ENCODE measurements at places on chromosomes 11 and 22.

- DNase-seq, result no peak
Measured at GRCh38 chr11:13237761-13238160, 39.8 kb upstream of the BMAL1 start.

DNA sequence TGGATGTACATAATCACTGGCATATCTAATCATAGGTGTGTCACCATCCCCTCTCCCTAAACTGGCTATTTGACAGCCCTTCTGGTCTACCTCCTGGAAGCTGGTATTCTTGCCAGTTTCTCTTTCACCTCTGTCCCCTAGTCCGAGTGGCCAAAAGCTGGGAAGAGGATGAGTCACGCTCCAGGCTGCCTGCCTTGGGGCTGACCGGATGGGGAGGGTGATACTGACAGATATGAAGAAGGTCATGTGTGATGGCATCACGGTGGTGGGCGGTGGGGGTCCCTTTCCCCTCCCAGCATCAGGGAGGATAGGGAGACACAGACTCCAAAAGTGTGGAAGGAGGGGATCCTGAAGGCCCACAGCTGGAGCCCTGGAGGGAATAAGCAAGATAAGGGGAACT lies 4.8 kb downstream of the OAF start:
- no peak for DNase-seq

GRCh38 chr22:37112084-37112728 lies 2.7 kb upstream of the TMPRSS6 start:
- DNase-seq, result no peak

DNA sequence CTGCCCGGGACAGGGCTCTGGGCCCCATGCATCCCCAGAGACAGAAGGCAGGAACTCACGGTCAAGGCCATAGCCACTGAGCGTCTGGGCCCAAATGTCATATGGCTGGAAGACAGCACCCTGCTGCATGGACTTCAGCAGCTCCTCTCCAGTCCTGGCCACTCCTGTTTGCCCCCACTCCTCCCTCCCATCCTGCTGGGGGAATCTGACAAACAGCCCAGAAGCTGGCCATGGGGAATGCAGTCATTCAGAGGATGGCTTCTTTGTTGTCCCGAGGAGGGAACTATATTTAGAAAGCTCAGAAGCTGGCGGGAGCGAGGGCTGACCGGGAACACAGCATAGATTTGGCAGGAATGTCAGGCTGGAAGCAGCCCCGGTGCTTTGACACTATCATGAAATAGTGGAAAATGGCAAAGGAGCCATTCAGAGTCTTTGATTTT lies 35.0 kb downstream of the DKK3 start:
- DNase-seq, result peak; percentile 50

DNA sequence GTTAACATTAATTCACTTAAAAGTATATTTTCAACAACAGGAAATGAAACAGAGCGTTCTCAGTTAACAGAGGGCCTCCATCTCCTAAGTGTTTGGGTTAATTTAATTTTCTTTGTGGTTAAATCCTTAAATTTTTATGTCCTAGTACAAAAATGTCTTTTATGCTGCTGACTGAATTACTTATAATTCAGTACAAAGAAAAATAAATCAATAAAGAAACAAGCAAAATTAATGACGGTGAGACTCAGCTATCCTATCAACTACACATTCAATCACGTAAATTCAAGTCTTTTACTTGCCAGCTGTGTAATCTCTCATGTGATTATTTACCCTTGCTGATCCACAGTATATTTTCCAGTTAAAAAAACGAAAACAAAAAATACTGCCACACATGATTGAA lies 81.4 kb downstream of the BBOX1 start:
- DNase-seq, result no peak

DNA sequence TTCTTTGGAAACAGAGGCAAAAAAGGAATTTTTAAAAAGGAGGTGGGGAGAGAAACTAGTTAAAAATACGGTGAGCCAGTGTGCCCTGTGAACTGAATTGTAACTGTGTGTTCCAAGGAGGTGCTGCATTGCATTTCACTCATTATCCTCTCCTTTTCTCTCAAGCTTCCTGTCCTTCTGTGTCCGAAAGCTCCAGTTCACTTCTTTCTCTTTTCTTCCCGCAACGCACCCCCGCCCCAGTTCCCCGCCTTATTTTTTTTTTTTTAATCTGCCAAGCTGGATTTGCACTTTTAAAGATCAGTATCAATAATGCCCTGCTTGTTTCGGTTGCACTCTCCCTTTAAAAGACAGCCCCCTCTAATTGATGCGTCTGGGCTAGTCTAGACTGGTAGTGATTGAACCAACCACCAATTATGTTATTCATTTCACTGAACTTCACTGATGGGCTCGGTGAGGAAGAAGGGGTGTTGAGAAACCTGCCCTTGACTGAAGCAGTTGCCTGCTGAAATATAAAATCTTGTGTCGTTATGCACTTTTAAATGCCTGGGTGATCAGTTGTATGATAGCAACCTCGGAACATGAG lies 18.5 kb downstream of the BLID start:
- DNase-seq, result no peak

DNA sequence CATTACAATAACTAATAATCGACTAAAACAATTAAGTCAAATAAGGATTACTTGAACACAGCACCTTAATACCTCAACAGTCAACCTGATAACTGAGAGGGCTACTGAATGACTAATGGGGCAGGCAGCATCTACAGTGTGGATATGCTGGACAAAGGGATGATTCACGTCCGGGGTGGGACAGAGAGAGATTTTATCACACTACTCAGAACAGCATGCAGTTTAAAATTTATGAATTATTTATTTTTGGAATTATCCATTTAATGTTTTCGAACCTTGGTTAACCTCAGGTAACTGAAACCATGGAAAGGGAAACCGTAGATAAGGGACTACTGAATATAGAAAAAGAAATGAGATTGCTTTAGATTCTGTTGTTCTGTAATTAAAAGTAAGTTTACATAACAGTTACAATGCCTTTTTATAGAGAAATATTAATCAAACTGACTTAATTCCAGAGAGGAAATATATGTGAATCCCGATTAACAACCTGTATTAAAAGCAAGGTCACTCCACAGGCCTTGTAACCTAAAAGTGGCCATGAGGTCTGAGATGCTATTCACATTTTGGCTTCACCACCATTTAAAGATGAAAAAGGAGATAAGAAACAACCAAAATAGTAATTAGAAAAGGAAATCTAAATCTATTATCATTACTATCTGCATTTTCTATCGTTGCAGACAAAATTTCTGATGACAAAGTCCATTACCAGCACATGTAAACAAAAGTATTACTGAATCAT lies 119.0 kb upstream of the TP53AIP1 start:
- no peak for DNase-seq

GRCh38 chr11:59829358-59829757 lies 15.9 kb downstream of the CBLIF start:
- no peak for DNase-seq

All from AG04449 (cell line).